ENCODE measurements at places on chromosomes 1 and 21.

DNA sequence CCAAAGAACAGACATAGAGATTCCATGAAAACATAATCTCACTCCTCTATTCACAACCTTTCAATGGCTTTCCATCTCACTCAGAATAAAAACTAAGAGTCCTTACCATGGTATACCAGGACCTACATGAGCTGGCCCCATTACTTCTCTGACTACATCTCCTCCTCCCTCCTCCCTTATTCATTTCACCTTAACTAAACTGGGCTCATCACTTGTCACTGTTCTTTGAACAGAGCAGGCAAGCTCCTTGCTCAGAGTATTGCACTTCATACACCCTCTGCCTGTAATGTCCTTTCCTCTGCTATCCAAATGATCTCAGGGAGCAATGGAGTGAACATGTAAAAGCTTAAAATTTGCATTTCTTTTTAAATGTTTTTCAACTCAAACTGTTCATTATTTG lies 142.0 kb downstream of the MRPL39 start:
- no peak for DNase-seq

DNA sequence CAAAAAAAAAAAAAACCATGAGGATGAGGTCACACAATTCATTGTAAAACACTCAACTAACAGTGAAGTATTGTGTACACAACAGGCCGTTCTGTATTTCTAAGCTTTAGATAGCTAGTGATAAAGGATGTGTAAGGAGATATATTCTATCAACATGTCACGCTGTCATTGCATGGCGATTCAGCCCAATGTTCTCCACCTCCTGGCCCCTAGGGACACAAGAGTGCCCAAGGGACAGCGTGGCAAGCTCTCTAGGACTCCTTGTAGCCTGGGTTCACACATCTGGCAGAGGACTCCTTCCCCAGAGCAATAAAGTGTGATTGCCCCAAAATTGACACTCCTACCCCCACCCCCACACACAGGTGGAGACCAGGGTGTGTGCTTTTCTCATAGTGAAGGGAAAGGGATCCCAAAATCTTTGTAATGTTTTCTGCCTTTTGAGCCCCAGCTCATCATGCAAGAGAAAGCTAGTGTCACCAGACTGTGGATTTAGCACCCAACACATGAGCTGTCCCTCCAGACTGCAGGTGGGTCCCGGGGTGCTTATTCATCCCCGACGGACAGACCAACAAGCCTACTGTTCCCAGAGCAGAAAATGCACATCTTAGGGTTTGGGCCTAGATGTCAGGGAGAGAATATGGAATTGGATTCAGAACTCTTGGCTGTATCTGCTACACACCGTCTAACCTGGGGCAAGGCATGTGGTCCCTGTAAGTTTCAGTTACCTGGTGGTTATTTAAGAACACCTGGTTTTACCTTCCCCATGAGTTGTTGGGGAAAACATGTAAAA lies 11.5 kb downstream of the TMPRSS3 start:
- DNase-seq: no peak

- no peak for DNase-seq
These were observed 75.1 kb upstream of the GNG12 start for GRCh38 chr1:67908250-67908936.

DNA sequence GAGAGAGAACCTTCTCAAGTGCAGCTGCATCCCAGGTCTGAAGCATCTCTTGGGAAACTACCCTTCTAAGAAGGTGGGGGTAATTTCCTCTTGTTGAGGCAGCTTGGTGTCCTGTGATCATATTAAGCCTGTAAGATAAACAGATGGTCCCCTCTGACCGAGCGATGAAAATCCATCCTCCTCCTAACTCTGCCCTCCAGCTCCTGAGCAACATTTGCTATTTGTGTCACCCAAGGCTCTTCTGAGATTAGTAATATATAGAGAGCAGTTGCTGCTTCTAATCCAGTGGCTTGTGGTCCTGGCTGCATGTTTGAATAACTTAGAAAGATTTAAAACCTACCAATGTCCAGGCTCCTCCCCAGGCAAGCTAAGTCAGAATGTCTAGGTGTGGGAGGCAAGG lies 123.7 kb downstream of the DISC1 start:
- no peak for DNase-seq

GRCh38 chr1:60569189-60569588 lies 495.6 kb upstream of the C1orf87 start:
- peak; percentile 45 for DNase-seq

DNA sequence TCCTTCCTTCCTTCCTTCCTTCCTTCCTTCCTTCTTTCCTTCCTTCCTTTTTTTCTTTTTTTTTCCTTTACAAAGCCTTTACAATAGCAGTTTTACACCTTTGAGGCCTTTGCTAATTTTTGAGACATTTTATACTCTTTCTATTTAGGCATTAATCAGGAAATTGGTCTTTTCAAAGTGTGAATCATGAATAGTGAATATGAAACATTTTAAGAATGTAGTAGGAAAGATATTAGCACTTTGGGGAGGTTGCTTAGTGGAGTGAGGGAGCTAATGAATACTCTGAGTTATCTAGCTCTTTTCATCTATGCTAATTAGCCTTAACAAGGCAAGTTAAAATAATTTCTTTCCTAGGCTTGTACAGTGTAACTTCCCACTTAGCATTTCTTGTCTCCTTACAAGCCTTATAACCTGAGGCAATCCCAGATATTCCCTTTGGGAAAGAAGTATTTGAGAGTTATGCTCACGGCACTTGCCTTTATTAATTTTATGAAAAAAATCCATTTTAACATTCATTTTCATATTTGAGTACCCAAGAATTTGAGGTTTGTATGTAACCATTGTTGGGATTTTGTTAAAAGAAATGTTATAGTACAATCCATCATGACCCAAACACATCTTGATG lies 122.6 kb downstream of the NTNG1 start:
- no peak for DNase-seq

DNA sequence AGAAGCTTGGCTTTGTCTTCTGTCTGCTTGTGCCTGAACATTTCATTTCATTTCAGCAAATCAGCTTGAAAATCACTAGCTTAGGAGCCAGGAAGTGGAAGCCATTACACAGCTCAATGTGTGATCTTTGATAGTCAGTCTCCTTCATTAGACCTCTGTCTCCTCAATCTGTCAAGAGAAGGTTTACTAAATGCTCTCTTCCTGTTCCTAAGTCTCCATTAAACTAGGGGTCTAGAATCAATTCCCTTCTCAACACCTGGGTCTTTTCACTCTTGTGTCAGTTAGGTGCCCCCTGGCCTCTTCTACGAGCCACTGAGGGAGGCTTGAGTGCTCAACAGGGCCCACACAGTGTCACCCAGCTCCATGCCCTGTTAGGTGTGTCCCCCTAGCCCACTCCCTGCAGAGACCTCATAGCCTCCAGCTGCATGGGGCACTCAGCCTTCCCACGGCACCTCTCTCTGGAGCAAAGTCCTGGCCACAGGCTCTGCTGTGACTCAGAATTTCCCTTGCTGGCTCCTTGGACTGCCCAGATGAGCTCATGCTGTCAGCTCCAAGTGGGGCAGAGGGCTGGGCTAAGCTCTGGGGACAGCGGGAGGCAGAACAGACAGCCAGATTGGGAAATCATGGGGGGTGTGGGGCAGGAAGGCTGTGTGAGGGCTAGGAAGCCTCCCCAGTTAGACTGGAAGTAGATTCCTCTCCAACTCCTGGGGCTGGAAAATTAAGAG lies 115.7 kb upstream of the IPO9 start:
- DNase-seq: peak; percentile 92

DNA sequence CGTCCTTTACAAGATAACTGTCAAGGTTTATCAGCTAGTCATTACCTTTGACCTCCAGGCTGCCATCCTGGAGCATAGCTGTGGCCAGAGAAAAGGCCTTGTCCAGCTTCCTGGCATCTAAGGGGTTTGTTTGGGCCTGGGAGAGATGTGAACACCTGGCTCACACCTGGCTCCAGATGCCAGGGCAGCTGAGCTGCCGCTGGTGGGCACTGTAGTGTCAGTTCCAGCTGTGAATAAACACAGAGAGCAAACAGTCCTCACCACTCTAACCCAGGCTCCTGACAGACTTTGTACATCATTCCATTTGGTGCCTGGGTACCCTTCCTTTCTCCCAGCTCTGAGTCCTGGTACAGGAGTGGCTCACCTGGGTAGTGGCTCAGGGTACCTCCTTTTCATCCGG lies 14.3 kb upstream of the KCNA10 start:
- no peak for DNase-seq

- no peak for DNase-seq
These were observed 1.2 kb upstream of the EPHA10 start for GRCh38 chr1:37765916-37766664.

DNA sequence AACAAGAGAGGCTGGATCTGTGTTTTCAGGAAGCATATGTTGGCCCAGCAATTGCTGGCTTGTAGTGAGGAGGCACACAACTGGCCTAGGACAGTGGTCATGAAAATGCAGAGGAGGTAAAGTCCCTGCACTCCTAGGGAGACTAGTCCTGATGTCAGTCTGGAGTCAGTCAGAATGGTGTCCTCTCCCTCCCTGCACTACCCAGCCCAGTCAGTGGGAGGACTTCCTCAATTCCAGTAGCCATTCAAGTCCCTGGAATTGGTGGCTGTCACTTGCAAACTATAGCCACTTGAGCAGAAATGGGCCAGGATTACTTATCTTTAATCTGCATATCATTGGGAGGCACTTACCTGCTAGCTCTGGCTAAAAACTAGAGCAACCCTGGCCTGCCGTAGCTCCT lies 18.6 kb downstream of the NDUFS5 start:
- no peak for DNase-seq

- DNase-seq: no peak
These were observed 30.1 kb upstream of the PTGFRN start for GRCh38 chr1:116879478-116880133.
